Activated CD8-positive, alpha-beta memory T cell treated with anti-CD3 and anti-CD28 coated beads, Interleukin-2, amount 10 ng/mL, durations not matched to agents 7 days and 5 days (primary cell): ENCODE measurements at places on chromosomes 12 and 14.

DNA sequence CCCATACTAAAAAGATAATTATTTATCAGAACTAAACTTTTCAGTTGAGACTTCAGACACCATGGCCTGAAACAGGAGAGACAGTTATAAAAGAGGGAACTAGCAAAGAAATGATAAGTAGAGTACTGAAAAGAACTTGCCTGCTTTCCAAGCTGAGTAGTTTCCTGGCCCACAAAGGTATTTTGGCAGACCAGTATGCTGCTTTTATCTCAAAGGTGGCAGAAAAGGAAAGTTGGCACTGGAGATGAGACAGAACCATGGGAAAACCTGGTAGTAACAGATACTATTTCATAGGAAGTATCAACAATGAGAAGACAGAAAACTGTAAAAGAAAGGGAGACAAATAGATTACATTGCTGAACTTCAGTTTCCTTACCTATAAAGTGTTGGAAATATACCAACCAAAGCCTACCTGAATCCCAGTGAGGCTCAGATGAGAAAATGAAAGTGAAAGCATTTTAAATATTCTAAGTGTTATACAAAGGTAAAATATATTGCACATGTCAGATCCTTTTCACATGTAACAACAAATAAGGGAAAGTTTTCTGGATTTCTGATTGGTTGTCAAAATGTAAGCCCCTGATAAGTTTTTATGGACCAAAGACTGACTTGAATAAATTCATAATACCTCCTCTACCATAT, 155.3 kb upstream of the FSCB start:
- DNase-seq, result no peak

DNA sequence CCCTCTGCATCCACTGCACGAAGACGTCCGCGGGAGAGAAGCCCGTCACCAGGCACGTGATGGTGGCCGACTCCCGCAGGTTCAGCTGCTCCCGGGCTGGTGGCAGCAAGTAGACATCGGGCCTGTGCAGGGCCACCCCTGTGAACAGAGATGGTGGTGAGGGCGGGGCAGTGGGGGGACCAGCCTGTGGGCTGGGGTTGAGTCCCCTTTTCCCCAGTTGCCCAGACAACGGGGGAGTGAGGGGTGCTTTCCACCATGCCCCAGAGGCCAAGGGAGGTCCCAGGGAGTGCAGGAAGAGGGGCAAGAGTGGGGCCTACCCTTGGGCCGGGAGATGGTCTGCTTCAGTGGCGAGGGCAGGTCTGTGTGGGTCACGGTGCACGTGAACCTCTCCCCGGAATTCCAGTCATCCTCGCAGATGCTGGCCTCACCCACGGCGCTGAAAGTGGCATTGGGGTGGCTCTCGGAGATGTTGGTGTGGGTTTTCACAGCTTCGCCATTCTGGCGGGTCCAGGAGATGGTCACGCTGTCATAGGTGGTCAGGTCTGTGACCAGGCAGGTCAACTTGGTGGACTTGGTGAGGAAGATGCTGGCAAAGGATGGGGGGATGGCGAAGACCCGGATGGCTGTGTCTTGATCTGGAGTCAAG, 328.3 kb downstream of the TMEM121 start:
- peak; percentile 32 for DNase-seq

GRCh38 chr12:75483431-75483830, 2.9 kb downstream of the GLIPR1 start:
- no peak for DNase-seq

DNA sequence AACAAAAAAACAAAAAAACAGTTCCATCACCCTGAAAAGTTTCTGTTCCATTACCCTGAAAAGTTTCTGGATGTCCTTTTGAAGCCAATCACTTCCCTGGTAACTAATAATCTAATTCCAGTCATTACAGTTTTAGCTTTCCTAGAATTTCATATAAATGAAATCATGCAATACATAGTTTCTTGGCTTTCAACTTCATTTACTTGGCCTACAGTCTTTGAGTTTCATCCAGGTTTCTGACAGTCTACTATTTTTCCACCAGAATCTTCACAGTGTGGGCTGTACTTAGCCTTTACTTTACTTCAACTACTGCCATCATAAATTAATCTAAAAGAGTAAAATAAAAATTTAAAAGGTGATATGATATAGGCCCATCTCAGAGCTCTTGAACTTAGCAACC, 55.5 kb downstream of the RPS6KA5 start:
- DNase-seq, result no peak

DNA sequence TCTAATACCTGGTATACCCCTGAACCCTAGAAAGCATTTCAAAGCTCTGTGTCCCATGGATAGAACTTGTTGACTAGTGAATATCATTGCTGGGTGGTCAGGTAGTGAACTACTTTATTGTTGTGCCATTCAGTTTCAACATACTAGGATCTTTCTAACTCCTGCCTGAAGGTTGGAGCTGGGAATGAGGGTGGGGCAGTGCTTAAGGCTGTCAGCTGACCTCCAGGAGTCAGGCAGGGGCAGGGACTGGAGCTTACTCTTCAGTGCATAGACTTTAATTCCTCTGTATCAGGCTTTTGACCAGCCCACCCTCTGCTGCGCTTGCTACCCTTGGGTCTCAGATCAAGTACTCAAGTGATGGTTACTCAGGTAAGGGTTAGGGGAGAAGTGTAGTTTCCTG, 102.6 kb upstream of the RFX4 start:
- no peak for DNase-seq

- DNase-seq, result no peak
Measured at GRCh38 chr14:76123426-76124225, 28.1 kb upstream of the GPATCH2L start.

DNA sequence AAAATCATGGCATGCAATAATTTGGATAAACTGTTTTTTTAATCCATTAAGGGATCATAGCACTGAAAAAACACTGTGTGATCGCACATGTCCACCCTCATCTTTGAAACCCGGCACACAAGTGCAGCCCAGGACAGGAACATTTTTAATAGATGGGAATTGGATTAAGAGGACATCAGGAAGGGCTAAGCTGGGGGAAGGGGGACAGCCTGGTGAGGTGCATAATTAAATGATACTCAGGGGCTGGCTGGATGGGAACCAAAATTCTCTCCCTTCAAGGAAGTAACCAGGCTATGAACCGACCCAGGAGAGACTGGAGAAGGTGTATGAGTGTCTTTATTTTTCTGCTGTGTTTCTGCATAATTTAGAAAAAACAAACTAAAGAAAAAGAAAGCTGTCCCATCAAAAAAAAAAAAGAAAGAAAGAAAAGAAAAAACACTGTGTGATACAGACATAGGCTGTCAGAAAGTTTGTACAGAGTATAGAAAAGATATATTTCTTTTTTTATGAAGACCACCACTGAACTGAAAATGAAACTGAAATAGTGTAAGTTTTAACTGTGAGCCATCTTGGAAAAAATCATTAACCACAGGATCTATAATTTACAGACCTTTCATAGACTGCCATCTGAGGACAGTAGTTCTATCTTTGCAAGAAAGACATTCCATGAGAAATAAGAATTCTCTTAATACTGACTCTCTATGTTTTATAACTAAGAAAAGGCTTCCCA, 75.1 kb upstream of the SLC38A4 start:
- DNase-seq, result no peak

- DNase-seq, result no peak
Measured at GRCh38 chr12:8031872-8032241, 659 bp upstream of the FOXJ2 start.

DNA sequence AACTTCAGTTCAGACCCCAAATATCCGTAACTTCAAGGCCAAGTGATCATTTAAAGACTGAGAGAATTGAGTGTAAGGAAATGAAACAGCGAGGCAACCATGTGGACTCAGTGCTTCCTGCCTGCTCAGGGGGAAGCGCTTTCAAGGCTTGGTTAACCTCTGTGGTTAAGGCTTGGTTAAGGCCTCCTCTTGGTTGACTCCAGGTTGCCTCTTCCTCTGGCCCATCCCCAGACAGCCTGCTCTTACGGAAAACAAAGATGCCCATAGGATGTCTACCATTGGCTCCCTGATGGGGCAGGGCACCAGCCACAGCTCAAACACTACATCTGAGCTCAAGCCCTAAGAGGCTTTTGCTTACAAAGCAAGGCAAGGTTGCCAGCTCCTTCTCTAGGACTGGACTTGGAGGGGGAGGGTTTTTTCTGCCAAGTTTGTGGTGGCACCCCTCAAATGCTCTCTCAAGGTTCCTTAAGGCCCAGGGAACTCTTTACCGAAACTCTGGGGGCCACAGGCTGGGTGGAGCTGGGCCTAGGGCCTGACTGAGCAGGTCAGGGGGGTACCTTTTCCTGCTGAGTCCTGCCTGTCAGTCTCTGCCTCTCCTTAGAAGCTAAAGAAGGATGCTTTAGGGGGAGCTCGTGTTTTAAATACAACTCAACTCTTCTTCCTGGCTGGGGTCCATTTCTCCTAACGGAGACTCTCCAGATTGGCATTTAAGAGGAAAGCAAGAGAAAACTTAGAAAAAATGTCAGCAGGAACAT, 13.7 kb downstream of the COL2A1 start:
- peak; percentile 93 for DNase-seq

GRCh38 chr12:22467190-22467589, 77.2 kb downstream of the C2CD5 start:
- DNase-seq, result no peak

DNA sequence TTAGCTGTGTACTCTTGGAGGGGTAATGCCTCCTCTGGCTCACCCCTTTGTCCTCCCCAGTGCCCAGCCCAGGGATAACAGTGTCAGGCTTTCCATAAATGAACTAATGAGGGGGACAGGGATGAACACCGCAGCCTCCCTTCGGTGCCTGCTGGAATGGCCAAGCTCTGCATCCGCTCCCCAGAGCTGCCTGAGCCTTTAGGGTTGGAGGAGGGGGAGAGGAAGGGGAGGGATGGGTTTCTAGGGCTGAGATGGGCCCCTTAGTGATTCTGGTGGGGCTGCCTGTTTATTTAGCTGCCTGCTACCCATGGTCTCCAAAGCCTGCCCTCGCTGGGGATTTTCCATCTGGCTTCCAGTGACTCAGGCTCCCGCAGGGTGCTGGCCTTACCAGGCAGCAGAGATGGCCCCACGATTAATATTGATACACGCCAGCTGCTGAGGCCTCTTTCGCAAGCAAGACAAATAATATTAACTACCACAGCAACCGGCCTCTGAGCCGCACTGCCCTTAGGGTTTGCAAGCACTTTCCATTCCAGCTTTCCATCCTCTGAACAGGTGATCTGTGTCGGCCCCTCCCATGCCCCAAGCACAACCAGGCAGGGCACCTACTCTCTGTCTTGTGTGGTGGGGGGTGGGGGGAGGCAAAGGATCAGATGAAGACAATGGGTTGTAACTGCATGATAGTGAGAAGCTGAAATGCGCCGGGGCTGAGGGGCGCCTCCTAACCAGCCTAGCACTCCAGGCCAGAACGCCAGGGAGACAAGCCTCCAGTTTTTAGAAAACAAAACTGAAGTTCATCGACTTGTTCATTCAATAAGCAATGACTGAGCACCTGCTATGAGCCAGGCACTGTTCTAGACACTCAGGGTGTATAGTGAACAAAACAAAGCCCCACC, 56.7 kb downstream of the C14orf132 start:
- DNase-seq, result no peak
